ENCODE measurements at places on chromosomes 3 and 15. TPM values are rescaled to one million over a fixed set of nuclear protein-coding genes. Genes with fewer than 3 reads are reported as not detected.

- DNase-seq: no peak
These were observed 4.9 kb upstream of the BTLA start for GRCh38 chr3:112504123-112504522.

- no peak for DNase-seq
These were observed 163.3 kb upstream of the THRB start for GRCh38 chr3:24657870-24658510.

GRCh38 chr3:39935261-39935660 lies 125.9 kb downstream of the MYRIP start:
- no peak for DNase-seq

The CFAP100 gene
- 1.5 TPM for total RNA-seq

DNA sequence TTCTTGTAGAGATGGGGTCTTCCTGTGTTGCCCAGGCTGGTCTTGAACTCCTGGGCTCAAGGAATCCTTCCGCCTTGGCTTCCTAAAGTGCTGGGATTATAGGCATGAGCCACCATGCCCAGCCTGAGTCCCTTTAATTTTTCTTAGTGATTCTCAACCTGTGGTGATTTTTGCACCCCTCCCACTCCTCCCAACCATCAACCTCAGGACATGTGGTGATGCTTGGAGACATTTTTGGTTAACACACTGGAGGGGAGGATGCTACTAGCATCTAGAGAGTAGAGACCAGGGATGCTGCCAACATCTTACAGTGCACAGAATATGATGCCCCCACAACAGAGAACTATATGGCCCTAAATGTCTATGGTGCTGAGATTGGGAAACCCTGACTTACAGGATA lies 83.0 kb upstream of the LMOD3 start:
- DNase-seq: no peak

The MCTP2 gene
- total RNA-seq: 4.7 TPM

The CHAC1 gene
- total RNA-seq: 39.7 TPM

GRCh38 chr3:139523718-139524117 lies 15.8 kb downstream of the RBP1 start:
- peak; percentile 46 for DNase-seq

DNA sequence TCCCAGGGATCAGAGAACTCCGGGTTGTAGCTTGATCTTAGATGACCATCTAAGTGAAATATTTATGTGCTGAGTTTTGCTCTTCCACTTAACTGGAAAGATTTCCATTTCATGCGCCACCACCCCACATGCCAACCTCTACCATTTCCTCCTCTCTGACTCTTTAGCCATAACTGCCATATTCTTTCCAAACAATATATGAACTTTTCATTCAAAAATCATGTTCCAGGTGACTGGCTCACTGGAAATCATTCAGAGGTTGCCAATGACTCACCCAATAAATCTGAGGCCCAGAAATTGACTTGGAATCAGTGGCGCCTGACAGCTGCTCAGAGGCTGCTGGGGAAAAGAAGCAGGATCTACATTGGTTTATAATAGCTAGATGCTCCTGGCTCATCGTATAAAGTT lies 31.6 kb upstream of the FAM174B start:
- DNase-seq: no peak

DNA sequence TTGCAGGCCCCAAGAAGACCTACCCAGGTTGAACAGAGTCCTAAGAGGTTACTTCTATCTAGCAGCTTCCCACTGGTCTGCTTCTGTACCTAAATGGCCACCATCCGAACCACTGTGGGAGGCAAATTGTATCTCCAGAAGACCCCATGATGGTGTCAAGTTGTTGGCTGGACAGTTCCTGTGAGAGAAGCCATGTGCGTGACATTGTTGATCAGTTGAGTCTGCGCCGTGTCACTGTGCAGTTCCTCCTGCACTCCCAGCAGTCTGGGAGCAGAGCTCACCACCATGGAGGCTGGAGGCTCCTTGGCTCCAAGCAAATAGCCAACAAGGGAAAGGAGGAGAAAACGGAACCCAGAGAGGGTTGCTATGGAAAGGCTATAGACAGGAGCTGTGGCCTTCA lies 7.5 kb upstream of the CYP1A1 start:
- DNase-seq: no peak

DNA sequence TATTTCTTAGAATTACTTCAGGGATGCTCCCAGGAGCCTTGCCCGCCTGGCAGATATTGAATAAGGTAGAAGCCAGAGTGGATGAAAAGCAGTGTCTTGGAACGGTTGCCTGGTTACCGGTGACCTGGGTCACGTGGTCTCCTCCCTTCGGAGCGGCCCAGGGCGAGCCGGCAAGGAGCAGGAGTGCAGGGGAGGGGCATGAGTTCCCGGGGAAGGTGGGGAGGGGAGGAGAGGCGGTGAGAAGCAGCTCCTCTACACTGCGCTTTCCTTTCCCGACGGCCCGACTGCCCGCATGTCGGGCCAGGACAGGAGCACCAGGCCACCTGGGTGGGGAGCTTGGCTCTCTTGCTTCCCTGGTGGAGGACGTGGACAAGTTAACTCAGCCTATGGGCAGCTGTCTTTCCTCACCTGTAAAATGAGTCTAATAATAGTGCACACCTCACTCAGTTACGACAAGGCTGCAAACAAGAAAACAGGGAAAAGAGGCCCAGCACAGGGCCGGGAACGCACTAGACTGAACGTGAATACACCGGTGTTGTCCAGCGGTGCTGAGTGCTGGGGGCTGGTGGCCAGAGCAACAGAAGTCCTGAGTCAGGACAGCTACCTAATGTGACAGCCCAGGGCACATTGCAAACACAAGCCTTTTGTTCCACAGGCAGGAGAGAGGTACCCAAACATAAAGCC lies 198.3 kb downstream of the ADAMTS9 start:
- peak; percentile 93 for DNase-seq

DNA sequence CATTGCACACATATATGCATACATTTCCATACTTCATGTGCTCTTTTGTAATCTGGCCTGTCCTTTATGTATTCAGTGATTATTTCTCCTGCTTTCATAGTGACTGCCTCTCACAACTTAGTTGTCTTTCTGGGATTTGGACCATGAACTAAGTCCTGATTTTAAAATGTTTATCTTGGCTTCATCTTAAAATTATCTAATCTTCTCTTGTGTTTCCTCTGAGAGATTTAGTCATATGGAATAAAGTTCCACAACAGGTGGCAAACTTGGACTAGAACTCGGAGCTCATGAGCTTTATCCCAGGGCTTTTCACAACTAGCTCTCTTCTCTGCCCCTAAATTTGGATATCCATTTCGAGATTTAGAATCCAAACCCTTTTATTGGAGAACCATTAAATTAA lies 44.3 kb downstream of the U2SURP start:
- DNase-seq: no peak

- DNase-seq: no peak
These were observed 19.0 kb upstream of the CSTA start for GRCh38 chr3:122305818-122306621.

- DNase-seq: no peak
These were observed 198.9 kb downstream of the ADAMTS9 start for GRCh38 chr3:64488939-64489338.

DNA sequence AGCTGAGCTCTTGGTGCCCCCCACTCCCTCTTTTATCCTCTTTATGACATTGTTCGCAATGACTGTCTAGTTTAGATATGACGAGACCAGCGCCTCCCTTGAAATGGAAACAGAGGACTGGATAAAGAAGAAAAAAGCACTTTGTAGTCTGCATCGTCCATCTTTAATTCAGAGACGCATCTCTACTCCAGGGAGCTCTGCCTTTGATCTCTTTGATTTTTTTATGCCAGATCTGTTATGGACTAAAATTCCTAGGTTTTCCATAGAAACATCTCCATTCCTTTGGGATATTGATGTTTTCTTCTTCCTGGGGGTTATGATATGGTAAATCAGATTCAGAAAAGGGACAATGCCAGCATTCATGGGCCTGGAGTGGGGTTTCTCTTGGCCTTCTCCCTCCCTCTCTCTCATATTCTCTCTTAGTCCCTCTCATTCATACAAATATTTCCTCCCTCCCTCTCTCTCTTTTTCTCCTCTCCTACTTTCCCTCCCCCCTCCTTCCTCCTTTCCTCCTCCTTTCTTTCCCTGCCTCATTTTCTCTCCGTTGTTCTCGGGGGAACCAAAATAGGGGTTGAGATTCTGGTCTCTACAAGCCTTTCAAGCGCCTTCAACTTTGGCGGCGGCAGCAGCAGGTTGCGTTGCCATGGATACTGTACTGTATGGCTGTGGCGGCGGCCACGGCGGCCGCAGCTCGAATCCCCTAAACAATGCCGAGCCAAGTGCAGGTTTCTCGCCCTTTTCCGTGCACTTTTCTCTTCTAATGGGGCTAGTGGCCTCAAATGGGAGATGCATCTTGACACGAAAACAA lies 45.5 kb downstream of the ZIC4 start:
- DNase-seq: peak; percentile 73

- no peak for DNase-seq
These were observed 49.1 kb upstream of the TJP1 start for GRCh38 chr15:29871401-29871800.

DNA sequence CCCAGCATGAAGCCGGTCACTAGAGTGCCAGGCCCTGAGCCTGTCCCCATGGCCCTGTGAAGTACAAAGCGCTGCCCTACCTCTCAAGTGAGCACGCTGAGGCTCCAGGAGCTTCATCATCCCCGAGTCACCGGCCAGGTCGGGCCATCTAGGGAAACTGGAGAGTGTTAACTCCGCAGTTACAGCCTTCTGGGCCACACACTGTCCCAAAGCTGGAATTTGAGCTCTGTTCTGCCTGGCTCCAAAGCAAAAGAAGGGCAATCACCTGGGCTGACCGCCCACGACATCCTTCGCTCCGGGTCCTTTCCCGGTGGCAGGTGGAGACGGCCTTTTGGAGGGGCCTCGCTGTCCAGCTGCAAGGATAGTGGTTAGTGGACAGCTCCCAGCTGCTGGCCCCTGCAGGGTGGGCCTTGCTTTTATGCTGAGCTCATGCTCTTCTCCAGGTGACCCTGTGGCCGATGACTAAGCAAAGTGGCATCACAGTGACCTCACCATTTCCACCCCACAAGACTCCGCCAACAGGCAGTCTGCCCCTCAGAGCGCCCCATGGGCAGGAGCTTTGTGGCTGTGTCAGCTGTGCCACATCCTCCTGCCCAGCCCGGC lies 3.5 kb upstream of the MUC4 start:
- no peak for DNase-seq

DNA sequence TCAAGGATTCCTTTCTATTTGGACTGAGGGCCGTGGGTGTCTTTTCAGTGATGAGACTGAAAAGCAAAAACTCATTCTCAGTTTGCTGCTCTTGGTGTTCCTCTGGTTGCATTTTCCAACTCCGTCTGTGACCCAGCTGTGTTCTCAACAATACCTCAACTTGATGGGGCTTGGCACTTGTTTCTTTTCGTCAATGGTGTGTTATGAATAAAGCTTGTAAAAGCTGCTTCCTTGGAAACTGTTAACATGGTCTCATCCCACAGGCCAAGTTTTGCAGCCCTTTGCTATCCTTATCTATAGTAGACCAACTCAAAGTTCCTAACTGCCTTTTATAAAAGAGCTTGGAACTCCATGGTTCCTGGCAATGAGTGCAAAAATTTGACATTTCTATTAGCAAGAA lies 142.5 kb upstream of the UBE2E1 start:
- no peak for DNase-seq

DNA sequence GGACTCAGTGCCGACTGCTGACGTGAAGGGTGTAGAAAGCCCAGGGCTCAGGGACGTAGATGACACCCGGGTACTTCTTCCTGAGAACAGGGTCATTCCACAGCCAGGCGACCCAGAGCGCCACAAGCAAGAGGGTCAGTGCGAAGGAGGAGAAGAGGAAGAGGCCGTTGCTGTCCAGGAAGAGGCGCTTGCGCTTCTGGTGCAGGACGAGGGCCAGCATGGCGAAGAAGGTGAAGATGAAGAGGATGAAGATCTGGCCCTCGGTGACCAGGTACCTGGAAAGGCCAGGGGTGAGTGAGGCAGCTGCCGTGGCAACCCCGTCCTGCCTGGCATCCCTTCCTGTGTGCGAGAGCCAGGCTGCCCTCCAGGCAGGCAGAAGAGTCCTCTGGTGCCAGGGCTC lies 3.0 kb upstream of the CALML4 start:
- DNase-seq: peak; percentile 30

- DNase-seq: no peak
These were observed 25.6 kb downstream of the APBA2 start for GRCh38 chr15:28911310-28911931.

The HEXA gene
- 54.2 TPM for total RNA-seq

- DNase-seq: peak; percentile 69
These were observed 542 bp upstream of the MEIS2 start for GRCh38 chr15:37100966-37101215.

DNA sequence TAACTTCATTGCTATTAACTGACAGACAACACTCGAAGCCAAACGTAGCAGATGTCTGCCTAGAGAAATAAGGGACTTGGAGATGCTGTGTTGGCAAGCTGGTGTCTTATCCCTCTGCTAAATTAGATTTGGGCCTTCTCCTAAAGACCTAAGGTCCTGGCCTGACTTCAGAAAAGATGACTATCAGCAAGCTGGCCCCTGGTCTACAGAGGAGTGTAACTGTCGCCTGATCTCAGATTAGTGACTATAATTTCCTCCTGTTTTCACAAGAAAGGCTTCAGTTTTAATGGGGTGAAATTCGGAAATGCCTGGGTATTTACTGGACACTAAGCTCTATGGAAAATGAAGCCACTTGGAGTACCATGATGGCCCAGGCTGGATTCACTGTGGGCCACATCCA lies 53.1 kb upstream of the SLC7A14 start:
- no peak for DNase-seq

DNA sequence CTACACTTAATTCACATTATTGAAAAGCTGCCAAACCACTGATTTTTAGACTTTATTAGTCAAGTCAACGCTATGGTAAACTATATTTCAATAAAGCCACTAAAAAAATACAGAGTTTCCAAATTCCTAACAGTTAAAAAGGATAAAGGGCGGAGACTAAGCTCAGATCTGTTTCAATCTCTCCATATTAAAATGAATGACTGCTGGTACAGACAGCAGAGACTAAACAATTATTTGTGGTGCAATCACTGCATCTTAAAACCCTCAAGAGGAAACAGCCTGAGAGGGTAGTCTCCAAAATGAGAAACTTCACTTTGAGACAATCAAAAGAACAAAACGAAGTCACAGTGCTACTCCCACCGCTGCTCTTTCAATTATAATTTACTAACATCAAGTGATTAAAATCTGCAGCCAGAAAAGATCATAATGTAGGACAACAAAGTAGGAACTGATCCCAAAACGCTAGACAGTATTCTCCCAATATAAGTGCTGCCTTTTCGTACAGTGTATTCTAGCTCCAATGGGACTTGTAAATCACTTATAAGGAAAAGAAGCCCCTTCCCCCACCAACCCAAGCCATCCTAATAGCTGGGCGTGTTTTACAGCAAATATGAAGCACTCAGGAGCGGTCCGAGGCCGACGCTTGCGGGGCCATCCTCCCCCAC lies 1.2 kb downstream of the UBP1 start:
- no peak for DNase-seq

Measured in H7 (cell line).